Kidney capillary endothelial cell (primary cell): ENCODE measurements at places on chromosomes 4 and X.

DNA sequence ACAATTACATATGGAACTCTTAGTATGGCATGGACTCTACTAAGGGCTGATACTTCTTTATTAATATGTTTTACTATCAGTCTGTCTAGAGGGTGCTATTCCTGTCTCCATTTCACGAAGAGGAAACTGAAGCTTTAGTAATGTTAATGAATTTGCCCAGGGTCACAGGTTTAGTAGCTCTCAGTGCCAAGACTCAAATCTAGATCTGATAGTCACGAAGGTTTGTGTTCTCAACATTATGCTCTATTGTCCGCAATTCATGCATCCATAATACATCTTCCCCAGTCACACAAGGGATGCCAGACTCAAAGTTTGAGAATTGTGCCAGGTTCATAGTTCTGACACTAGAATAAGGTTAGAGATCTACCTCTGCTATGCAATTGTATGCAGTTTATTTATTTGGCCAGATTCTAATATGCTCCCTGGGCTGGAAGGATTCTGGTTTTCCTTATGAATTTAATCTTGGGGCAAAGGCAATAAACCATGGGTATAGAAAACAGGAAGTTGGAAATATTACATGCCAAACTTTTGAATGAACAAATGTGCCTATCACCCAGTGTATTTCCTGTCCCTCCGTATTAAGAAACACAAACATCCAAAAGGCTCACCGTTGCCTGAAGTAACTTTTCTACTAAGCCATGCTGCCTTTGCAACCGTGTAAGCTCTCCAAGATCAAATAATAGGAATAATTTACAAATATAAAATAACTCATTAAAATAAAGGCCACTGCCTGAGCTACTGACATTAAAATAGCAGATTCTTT is 478.5 kb downstream of the INPP4B start:
- no peak for DNase-seq

GRCh38 chrX:16712548-16713155 is at the start of gene CTPS2:
Gene CTPS2 (minus strand): TSS chrX:16712669. CDS start chrX:16702902, 9,767 bp downstream.
- DNase-seq: no peak

DNA sequence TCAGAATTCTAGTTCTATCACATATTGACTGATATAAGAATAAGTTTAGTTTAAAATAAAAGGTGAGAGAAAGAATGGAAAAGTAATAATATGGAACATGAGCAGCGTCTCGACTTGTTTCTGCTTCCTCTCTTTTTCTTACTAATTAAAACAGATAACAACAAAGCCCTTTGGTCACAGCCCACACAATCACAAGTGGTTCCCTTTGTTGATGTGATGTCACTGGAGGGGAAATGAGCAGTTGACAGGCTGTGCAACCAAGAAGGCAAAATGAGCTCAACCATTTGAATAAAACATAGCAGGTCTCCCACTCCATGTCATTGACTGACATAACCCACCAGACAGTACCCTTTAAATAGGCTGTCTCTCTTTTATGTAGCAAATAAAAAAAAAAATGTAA is 342.5 kb upstream of the MAGEB2 start:
- no peak for DNase-seq

DNA sequence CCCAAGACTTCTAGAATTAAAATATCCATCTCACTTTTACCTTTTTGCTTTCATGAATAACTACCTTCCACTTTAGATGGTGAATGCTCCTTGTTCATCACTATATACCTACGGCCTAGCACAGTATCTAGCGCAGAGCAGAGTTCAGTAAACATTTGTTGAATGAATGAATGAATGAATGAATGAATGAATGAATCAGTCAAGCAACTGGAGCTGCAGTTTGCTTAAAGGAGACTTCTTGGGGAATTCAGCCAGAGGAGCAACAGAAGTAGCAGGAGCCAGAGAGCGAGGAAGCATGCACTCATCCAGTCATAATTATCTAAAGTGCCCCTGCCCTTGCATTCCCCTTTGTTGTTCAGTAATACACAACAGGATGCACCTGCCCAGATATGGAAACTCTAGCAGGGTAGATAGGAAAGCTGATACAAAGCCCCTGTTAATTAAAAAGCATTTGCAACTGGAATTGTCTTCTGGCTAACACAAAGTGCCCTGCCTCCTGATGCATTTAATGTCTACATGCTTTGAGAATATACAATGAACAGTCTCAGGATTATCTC is 103.0 kb upstream of the MBNL3 start:
- no peak for DNase-seq

- no peak for DNase-seq
These were observed 18.5 kb downstream of the PJA1 start for GRCh38 chrX:69146739-69147138.

- DNase-seq: no peak
These were observed 573.7 kb downstream of the EPHA5 start for GRCh38 chr4:65096630-65097029.

GRCh38 chr4:70927502-70928137 is 25.5 kb downstream of the MOB1B start:
- DNase-seq: no peak

- DNase-seq: no peak
These were observed 1906.6 kb upstream of the TENM3 start for GRCh38 chr4:180336494-180337090.

DNA sequence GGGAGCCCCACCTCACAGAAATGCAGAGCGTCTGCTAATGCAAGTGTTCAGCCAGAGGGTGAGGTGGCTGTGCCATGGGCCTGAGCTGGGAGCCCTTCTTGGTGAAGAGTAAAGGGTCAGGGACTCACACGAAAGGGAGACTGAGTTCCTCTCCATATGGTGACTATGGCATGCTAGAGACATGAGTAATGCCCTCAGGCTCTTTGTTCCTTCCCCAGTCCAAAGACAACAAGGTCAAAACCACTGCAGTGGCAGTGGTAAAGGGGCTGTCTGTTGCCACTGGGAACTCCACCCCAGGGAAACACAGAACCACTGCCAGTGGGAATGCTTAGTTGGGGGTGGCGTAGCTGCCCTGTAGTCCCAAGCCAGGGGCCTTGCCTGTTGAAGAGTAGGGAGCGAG is 22.4 kb downstream of the RAB40AL start:
- no peak for DNase-seq

- no peak for DNase-seq
These were observed 54.7 kb downstream of the FAM193A start for GRCh38 chr4:2591189-2591588.
